ENCODE measurements at places on chromosomes 2 and 18. TPM values are rescaled to one million over a fixed set of nuclear protein-coding genes. Genes with fewer than 3 reads are reported as not detected.

GRCh38 chr2:197929886-197930227 lies 125.5 kb downstream of the PLCL1 start:
- DNase-seq = no peak

- no peak for DNase-seq
Measured at GRCh38 chr2:170869036-170869435, 52.3 kb downstream of the GAD1 start.

- DNase-seq = no peak
Measured at GRCh38 chr18:63079114-63079513, 240.5 kb downstream of the BCL2 start.

DNA sequence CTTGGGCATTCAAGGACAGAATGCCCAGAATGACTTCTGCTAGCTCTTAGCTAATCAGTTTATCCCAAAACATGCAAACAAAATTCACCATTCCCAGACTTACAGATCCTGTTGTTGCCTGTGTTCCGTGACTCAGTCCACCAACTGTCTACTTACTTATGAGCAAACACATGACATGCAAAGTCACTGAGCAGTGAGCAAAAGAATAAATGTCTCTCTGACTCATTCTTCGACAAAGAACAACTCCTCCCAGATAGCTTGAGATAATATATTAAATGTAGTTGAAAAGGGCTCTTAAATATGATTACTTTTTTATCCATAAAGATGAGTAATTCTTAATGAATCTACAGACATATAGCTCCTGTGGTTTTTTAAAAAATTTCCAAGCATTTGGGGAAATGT lies 9.0 kb upstream of the CREG2 start:
- no peak for DNase-seq

- no peak for DNase-seq
Measured at GRCh38 chr2:68709421-68709911, 25.1 kb upstream of the ARHGAP25 start.

DNA sequence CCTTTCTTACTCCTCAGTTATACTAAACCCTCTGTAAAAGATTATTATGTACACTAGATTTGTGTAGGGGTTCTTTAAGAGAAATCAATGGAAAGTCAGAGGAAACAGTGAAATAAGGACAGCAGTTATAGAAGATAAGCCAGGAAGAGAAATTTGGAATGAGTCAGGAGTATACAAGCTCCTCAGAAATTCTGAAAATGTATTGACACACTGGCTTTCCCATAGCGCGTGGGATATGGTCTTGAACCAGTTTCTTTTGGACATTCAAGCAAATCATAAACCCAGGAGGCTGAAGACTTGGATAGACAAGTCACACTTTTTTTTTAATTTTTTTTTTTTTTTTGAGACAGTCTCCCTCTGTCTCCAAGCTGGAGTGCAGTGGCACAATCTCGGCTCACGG lies 316.1 kb upstream of the MMADHC start:
- no peak for DNase-seq

GRCh38 chr2:30871980-30872789 lies 64.9 kb upstream of the CAPN13 start:
- no peak for DNase-seq

DNA sequence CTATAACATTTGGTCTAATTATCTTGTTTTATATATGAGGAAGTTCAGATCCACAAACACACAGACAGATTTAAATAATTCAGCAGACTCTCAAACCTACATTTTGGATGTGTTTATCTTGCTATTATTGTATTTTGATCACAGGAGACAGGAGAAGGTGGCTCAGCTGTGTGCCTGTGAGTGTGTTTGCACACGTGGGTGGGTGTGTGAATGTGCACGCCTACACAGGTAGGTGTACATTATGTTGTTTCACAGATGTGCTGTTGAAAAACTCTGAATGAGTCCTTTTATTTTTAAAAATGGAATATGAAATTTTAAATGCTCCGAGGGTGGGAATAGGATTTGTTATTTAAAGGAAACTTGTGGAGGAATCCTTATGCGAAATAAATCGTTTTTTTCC lies 183.4 kb downstream of the PRKCE start:
- DNase-seq = no peak

GRCh38 chr2:82837588-82838304 lies 1621.3 kb downstream of the SUCLG1 start:
- no peak for DNase-seq

- DNase-seq = no peak
Measured at GRCh38 chr2:200090683-200091082, 135.3 kb downstream of the MAIP1 start.

The TUBB8B gene
- total RNA-seq = not detected

The DSEL gene
- 0.06 TPM for total RNA-seq

The L3MBTL4 gene
- total RNA-seq = 0.05 TPM

The TMEM247 gene
- total RNA-seq = not detected

The LBH gene
- total RNA-seq = 71.5 TPM

The ANKRD53 gene
- not detected for total RNA-seq

Data from activated CD8-positive, alpha-beta memory T cell treated with anti-CD3 and anti-CD28 coated beads, Interleukin-2, amount 10 ng/mL, durations not matched to agents 7 days and 5 days (primary cell).